ENCODE measurements at places on chromosomes 4 and X.

DNA sequence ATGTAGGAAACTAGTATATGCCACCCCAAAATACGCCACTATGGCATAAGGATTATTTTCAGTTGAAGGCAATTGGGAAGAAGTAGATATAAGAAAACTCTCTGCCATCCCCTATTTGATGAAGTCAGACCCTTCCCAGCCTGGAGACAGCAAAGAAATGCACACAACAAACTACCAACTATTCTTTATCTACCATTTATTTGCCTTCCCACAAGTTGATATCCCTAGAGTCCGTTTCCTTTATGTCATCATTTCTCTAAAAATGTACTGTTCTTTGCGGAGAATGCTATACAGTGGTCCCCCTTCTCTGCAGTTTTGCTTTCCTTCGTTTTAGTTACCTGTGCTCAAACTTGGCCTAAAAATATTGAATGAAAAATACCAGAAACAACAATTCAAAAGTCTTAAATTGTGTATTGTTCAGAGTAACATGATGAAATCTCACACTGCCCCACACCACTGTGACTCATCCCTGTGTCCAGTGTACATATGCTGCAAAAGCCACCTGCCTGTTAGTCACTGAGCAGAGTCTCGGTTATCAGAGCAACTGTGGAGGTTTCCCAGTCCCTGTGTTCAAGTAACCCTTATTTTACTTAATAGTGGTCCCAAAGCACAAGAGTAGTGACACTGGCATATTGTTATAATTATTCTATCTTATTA, 152.3 kb downstream of the WDFY3 start:
- DNase-seq, result no peak

- no peak for DNase-seq
Observed at GRCh38 chr4:25180524-25181131, 20.4 kb upstream of the SEPSECS start.

DNA sequence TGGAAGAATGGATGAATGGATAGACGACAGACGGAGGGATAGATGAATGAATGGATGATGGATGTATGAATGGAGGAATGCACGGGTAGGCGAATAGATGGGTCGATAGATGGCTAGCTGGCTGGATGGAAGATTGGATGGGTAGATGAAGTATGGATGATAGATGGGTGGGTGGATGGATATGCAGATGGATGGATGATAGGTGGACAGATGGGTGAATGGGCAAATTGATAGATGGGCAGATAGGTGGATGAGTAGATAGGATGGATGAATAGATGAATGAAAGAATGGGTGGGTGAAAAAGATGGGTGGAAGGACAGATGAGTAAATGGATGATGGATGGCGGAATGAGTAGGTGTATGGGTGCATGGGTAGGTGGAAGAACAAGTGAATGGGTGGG, 57.3 kb downstream of the EVC2 start:
- DNase-seq, result no peak

- no peak for DNase-seq
Observed at GRCh38 chr4:125693228-125693627, 378.5 kb downstream of the FAT4 start.

DNA sequence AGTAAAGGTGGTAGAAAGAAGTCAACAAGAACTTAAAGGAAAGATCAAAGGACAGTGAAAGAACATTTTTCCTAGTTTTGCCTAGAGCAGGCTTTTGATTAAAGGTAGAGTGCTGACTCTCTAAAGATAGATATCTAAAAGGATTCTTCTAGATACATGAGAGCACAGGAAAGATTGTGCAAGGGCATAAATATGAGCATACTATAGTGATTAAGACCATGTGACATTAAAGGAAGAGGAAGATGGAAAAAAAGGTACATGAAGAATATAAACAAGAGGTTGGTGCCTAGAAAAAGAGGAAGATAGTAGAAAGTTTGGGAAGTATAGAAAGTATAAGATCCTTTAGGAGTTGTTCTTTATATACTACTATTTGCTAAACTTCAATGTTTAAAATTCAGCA, 26.1 kb upstream of the TET2 start:
- no peak for DNase-seq

DNA sequence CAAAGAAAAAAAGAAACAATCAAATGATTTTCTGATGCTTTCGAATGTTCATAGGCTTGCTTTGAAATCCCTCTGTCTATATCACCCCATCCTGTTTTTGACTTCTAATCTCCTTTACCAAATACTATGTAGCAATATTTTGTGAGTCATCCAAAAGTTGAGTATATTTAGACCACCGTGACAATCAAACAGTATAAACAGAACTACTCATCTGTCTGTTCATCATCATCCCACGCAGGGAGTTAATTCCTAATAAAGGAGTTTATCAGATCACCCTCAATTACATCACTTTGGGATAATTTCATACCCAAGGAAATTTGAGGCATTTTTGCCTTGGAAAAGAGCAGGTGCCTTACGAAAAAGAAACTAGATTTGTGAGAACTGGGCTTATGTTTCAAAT, 212.9 kb downstream of the CBR4 start:
- no peak for DNase-seq

DNA sequence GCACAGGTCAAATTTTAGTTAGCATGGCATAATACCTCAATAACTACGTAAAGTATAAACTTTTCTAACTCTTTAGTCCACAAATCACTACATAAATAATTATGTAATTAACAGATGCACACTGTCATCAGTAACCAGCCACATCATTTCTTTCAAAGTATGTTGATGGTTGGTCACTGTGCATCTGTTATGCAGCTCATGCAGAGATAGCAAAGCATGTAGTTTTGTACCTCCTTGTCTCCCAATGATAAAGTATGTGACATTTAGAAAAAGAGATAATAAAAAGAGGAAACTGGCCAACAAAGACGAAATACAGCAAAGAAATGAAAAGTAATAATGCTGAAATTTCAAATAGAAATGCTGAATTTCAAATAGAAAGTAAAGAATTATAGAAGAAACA, 2.9 kb downstream of the LAMTOR3 start:
- no peak for DNase-seq

DNA sequence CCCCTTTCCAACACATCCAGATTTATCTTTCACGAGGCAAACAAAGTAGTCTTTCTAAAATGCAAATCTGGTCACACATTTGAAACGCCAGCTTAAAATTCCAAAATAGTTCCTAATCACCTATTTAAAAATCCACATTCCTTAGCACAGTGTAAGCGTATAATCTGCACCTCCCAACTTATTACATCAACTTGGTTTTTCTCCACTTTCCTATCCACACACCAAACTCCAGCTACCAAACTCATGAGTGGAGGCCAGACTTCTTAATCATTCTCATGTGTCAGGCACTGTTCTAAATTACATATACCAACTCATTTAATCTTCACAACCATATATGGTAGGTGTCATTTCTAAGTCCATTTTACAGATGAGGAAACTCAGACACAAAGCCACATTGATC, 33.8 kb downstream of the ENOX2 start:
- no peak for DNase-seq

GRCh38 chrX:6732101-6732500, 197.2 kb upstream of the VCX3A start:
- DNase-seq, result no peak

- DNase-seq, result no peak
Observed at GRCh38 chrX:107971636-107972035, 10.5 kb downstream of the TEX13B start.

- no peak for DNase-seq
Observed at GRCh38 chr4:24076811-24077210, 187.0 kb upstream of the PPARGC1A start.

DNA sequence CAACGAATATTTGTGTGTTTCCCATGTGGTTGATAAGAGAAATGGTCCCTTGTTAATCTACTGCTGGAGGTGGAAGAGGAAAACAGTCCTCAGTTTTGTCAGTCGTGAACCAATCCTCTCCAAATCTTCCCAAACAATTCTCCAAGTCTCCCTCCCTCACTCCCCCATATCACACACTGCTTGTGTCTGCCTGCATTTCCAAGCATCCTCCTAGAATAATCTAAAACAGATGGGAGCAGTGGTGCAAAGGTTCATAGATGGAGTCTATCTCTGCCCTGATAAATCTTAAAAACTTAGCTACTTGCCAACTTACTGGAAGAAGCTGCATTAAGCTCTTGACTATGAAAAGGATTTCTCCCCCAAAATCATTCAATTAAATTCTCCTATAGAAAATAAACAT, 43.7 kb upstream of the SH3KBP1 start:
- DNase-seq, result no peak

GRCh38 chrX:35696760-35697234, 101.3 kb upstream of the MAGEB16 start:
- no peak for DNase-seq

DNA sequence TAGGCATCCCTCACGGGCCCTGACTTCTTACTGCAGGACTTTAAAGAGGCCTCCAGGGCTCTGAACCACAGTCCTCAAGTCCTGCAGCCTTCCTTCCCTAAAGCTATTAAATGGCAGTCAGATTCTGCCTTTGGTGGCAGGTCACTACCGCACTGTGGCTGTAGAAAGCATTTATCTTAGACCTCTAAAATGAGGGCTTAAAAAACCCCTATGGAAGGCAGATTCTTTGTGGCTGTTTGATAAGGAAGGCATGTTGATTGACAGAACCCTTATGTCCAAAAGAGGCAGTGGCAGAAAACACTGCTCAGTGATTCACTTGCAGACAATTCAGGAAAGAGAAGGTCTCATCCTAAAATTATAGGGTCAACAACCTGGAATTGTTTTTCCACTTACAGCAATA, 79.2 kb downstream of the FBXL5 start:
- no peak for DNase-seq
